Stimulated activated CD8-positive, alpha-beta memory T cell treated with anti-CD3 and anti-CD28 coated beads, Interleukin-4, amount 100 ng/mL, for 4 hours (primary cell): ENCODE measurements at places on chromosomes 3 and 15.

DNA sequence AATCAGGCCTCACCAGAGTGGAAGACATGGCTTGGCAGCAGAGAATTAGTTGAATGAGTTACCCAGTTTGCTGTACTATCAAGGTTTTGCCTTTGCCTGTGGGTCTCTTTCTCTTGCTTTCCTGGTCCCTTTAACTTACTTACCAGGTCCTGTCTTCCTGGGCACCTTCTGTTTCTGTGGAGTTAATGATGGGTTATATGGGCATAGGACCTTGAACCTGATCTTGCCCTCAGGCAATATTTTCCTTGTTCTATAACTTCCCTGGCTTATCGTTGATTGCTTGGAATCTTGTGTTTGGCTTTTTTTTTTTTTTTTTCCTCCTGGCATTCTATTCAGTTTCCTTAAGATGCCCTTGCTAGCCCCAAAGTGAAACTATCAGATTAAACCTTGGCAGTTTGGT lies 106.8 kb downstream of the HHLA2 start:
- no peak for DNase-seq

DNA sequence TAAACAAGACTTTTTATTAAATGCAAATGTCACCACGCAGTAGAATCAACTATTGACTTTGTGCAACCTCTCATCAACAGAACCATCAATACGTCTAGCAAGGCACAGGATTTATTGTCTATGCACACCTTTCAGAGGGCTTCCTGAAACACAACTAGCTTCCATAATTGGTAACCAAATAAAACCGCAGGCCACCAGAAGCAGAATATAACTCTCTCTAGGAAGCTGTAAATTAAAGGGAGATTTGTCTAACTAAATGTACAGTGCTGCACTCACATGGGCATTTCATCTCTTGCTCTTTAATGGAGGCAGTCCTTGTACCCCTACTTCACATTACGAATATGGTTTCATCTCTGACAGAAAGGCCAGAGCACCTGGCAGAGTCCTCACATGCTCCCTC lies 93.0 kb downstream of the FHIT start:
- no peak for DNase-seq

GRCh38 chr15:70140543-70141375 lies 43.0 kb upstream of the TLE3 start:
- DNase-seq: no peak

DNA sequence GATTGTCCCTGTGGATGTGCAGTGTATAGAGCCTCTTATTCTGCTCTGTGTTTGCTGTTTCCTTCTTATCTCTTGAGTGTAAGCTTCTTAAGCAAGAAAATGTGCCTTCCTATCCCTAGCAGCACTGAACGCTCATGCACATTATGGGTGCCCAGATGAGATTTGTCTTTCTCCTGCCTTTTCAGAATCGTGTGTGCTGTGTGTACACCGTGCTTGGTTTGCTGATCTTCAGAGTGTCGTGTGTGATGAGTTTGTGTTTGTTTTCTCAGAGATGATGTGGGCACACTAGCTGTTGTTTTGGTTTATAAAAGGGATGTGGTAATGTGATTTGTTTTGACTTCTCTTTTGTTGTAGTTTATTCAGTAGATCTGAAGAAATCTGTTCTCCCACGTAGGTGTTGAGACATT lies 19.7 kb downstream of the GPR171 start:
- no peak for DNase-seq

- no peak for DNase-seq
Observed at GRCh38 chr3:49263159-49263889, 13.7 kb downstream of the C3orf62 start.

DNA sequence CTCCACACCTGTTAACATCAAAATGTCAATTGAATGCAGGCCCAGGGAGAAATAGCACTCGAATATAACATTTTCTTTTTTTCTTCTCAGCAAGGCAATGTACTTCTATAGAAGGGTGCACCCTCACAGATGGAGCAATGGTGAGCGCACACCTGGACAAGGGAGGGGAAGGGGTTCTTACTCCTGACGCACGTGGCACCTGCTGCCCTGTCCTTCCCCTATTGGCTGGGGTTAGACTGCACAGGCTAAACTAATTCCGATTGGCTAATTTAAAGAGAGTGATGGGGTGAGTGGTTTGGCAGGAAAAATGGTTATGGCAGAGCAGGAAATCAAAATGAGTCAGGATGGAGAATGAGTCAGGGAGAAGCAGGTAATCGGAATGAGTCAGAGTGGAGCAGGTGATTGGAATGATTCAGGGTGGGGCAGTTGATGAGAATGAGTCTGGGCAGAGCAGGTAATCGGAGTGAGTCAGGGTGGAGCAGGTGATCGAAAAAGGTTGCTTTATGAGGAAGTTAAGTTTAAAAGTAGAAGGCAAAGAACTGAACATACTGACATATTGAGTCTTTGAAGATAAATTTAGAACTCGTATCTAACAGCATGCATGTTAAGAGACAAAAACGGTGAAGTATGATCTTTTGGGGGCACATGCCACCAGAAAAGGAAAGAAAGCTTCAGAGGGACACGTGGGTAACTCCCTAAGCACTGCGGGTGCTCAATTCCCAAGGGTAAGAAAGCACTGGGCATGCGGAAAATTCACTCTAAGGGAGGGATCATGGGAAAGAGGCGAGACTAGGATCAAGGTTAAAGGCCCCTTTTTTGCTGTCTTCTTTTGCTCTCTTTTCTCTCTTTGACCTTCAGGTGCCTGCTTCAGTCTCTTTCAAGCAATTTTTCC lies 72.9 kb upstream of the GALNT15 start:
- DNase-seq: no peak
